ENCODE measurements at places on chromosomes 2 and 18.
A peak's percentile ranks its signal among the peaks of the same experiment; 100 is the strongest.

- DNase-seq = no peak
Observed at GRCh38 chr2:85457043-85457442, 38.5 kb downstream of the SH2D6 start.

- no peak for DNase-seq
Observed at GRCh38 chr2:102245266-102246151, 58.7 kb downstream of the IL1RL2 start.

DNA sequence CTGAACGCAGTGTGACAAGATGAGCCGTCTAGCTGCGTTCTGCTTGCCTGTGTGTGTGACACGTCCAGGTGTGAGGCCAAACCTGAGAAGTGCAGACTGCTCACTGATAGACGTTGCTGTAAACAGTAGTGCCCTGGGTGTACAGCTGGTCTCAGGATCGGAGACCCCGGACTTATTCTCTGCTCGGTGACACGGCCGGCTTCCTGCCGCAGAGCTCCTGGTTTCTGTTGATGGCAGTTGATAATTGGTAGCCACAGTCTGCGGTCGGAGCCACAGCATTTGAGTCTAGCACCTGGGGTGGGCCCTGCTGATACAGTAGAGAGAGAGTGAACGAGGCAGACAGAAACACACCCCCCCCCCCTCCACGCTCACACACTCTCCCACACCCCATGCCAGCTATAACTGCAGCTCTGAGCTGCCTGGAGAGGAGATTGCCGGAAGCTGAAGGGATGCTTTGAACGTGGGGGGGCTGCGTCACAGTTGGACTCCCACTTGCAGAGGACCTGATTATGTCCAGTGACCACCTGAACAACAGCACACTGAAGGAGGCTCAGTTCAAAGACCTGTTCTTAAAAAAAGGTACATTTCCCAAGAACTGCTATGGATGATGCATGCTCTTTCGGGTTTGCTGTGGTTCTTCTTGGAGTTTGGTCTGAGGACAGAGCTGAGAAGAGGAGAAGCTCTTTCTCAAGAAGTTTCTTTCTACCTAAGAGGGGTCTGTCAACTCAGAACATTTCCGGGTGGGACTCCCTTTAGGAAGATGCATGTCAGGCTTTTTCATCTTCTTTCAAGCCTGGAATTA is 114.0 kb downstream of the FAM210A start:
- DNase-seq = peak; percentile 92

DNA sequence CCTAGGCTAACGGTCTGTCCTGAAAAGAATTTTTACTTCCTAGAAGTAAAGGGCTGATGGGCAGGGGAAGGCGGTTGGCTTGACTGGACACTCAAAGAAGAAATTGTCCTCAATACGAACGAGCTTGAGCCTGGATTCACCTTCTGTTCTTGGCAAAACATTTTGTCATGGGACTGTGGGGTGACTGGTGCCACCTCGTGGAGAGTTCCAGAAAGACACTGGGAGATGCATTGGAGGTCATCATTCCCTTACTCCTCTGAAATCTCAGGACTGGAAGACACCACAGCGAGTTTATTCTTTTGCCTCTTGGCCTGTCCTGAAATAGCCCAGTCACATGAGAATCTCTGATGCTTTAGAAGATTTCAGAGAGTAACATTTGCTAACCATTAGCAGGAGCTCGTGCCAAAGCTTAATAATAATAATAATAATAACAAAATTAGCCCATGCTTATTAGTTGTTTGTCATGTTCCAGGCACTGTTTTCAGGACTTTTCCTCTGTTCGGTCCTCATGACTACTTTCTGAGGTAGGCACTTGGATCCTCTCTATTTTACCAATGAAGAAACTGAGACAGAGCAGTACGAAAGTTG is 44.5 kb downstream of the TMEM182 start:
- DNase-seq = peak; percentile 62

GRCh38 chr2:6926071-6926732 is 9.0 kb downstream of the RNF144A start:
- no peak for DNase-seq
